Stimulated activated CD4-positive, alpha-beta T cell treated with anti-CD3 and anti-CD28 coated beads, Interleukin-1b, Interleukin-23, amount 100 ng/mL, for 48 hours (primary cell): ENCODE measurements at places on chromosomes 11 and 22.

DNA sequence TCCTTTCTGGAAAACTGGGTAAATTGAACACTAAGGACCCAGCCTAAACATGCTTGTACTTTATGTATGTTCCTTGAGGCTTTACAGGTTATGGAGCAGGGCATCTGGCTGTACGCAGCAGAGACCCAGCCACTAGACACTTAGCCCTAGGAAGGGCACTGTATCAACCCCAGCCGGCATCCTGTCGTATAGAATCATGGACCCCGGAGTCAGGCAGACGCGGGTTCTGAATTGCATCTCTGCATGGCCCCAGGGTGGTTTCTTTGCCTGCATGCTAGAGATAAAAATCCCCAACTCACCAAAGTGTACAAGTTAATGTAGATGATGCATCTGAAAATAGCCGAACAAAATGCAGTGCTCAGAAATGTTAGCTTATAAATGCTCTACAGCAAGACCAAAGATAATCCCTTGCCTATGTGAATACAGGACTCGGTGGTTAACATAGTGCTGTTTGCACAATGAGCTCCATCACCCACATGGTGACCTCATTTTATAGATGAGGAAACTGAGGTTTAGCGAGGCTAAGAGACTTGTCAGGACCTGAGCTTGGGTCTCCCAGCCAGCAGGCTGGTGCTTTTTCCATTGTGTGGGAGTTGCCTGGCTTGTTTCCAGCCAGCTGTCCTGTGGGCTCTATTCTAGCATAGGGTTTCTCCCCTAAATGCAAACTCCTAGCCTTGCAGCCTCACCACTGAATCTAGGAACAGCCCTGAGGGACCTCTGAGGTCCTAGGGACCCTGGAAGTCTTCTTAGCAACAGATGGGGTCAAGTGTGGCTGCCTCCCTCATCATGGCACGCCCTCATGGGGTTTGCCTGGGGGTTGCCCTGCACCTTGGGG, 7.3 kb downstream of the CD6 start:
- DNase-seq: peak; percentile 84

DNA sequence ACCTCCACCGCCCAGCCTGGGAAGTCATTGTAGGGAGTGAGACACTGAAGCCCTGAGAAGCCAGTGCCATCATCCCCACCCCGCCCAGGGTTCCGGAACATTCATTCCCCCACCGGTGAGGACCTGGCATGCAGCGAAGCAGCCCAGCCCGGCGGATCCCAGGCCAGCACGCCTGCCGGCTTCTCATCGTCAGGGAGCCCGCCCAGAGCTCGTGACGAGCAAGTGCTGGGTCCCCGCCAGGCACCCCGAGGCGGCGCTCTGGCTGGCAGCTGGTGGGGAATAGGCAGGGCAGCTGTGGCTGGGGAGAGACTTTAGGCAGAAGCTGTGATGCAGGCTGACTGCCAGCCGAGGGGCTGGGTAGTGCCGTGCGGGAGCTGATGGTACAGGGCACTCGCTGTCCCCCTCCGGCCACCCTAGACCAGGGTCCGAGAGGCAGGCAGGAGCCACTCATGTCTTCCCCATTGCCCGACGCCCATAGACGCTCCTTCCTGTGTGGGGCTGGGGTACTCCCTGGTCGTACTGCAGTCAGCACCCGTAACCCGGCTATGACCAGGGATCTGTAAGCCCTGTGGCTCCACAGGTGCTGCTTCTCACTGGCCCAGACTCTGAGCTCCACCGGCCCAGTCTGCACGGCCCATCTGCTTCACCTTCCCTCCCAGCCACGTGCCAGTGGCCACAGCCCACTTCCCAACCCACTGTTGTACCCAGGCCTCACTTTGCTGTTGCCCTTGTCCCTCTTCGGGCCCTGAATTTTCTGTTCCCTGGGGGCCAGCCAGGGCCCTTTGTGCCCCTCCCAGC, 24.5 kb upstream of the CABP7 start:
- no peak for DNase-seq

- no peak for DNase-seq
Observed at GRCh38 chr22:49727191-49727880, 100.3 kb downstream of the BRD1 start.

GRCh38 chr22:28674121-28674563, 5.5 kb downstream of the TTC28 start:
- DNase-seq: peak; percentile 7

DNA sequence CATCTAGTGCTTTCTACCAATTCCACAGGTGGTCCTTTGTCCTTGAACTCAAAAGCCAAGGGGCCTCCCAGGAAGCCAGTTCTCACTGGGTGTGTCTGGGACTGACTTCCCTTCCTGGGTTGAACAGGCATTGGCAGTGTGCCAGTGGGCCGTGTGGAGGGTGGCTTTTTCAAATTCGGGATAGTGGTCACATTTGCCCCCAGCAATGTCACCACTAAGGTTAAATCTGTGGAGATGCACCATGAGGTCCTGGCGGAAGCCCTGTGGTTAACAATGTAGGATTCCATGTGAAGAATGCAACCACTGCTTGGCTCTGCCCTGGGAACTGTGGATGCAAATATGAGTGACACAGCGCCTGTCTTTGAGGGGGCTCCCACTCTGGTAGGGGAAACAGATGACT, 53.2 kb upstream of the MTNR1B start:
- no peak for DNase-seq

DNA sequence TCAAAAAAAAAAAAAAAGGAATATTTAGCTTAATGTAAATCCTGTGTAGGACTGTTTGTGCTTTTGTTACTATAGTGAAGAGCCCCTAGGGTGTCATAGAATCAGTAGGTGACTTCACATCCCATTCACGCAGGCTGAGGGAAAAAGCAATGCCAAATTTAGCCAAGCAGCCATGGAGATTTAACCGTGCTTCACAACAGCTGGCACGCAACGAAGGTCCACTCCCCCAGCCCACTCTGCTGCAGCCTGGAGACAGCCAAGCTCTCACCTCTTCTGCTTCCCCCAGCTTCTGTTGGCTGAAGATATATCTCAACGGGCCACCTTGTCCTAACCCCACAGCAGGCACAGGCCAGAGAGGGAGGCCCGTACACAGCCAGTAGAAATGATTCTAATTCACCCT, 78.8 kb upstream of the BID start:
- no peak for DNase-seq

DNA sequence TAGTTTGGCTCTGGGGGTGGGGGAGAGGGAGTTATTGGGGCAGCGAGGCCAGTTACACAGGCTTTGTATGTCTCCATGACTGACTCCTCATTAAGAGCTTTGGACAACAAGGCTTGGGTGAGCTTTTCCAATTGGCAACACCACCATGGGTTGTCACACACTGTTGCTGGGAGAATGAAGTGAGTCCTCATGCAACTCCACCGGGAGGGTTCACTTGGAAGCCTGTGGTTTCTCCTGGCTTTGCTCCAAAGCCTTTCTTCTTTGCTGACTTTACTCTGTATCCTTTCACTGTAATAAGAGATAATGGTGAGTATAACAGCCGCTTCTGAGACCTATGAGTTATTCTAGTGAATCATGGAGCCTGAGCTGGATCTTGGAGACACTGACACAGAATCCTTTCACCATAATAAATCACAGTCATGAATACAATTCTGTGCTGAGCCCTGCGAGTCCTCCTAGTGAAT, 24.9 kb downstream of the EIF3F start:
- no peak for DNase-seq

DNA sequence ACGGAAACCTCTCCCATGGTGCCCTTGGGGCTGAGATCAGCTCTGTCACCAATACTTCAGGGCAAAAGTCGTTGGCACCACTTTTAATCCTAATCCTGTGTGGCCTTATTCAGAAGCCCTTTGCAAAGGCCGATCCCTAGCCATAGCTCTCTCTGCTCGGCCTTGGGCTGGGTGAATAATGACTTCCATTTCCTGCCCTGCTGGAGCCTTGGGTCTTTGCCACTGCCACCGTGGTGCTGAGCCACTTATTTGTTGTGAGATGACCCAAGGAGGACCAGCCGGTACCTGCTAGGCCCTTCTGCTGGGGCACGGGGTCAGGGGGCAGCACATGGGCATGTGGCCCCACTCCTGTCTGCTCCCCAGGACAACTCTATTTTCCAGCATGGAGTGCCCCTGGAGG, 188.2 kb downstream of the ST3GAL4 start:
- no peak for DNase-seq

DNA sequence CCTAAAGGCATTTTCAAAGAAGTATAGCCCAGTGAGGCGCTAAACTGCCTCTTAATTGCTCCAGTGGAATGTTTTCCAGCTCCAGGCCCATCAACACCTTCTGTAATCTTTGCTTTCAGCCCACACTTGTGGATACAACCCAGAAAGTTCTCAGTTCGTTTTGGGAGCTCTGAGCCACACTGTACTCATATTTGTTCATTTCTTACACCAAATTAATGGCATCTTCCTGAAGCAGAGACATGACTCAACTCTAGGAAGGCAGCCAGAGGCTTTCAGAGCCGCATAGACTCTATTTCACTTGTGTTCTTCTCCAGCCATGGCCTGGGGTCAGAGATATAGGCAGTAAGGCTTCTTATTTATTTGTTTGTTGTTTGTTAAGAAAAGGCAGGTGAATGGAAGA, 175.5 kb upstream of the NCAM1 start:
- DNase-seq: no peak

DNA sequence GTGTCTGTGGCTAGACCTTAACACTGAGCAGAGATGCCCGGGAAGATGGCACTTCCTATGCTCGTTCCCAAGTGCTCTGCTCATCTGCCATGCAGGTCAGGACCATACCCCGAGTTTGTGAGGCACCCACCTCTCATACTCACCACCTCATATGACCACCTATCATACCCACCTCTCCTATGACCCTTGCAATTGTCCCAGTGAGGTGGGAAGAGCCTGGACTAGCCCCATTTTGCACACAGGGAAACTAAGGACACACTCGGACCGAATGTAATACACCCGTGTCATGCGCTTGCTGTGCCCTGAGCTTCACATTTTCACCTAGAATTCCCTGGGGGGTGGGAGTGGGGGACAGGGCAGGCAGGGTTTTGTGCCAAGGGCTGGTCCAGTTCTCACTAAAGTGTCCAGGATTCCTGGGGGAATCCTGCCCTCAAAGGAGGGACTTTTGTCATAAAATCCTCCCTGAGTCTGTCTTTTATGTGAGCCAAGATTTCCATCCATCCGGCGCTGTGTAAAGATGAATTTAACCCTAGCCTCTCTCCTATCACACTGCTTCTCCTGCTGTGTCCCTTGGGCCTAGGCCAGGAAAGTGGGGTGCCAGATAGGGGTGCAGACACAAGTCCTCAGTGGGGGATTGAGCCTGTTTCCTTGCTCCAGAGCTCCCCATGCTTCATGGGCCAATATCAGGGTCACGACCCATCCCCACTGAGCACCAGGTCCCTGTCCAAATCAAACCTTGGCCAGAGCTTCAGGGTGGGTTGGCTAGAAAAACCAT, 20.0 kb downstream of the TPBGL start:
- DNase-seq: no peak

GRCh38 chr11:83725269-83725560, 439.0 kb upstream of the CCDC90B start:
- DNase-seq: no peak

DNA sequence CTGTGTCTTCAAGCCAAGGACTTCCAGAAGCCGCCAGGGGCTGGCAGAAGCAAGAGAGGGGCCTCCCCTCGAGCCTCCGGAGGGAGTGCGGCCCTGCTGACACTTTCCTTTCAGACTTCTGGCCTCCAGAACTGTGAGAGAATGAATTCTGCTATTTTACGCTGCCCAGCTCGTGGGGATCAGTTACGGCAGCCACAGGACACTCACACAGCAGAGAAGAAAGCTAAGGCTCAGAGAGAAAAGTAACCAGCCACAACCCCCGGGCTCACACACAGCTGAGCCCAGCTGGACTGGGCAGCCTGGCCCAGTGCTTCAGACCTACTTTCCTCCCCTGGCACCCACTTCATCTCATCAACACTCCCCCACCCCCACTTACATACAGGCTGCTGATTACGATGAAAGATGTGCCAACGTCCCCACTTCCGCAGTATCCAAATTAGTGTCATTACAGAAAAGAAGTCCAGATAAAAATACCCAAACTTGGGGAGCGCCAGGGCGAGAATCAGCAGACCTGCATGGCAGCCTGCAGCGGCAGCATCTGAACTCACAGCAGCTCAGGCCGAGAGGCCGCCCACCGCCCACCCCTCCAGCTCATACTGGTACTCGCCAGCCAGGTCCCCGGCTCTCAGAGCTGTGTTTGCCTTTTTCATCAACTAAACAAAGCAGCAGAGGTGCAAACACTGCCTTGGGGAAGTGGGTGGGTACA, 15.3 kb downstream of the PHF21B start:
- no peak for DNase-seq

DNA sequence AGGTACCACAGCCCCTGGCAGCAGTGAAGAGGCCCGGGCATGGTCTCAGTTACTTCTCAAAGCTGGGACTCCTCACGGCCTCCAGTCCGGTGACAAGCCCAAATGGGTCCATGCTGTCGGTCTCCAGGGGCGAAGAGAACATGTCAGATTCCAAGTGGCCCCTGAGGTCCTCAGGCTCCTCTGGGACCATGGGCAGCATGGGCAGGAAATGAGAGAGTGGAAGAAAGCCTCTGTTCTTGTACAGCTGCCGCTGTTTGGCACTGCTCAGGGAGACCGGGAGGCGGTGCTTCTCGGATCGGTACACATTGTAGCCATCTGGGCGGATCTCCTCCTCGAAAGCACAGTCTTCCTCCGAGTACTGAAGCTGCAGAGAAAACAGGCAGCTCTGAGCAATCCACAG, 4.6 kb downstream of the FGF19 start:
- no peak for DNase-seq

GRCh38 chr11:19253817-19254216, 13.1 kb upstream of the E2F8 start:
- DNase-seq: no peak

DNA sequence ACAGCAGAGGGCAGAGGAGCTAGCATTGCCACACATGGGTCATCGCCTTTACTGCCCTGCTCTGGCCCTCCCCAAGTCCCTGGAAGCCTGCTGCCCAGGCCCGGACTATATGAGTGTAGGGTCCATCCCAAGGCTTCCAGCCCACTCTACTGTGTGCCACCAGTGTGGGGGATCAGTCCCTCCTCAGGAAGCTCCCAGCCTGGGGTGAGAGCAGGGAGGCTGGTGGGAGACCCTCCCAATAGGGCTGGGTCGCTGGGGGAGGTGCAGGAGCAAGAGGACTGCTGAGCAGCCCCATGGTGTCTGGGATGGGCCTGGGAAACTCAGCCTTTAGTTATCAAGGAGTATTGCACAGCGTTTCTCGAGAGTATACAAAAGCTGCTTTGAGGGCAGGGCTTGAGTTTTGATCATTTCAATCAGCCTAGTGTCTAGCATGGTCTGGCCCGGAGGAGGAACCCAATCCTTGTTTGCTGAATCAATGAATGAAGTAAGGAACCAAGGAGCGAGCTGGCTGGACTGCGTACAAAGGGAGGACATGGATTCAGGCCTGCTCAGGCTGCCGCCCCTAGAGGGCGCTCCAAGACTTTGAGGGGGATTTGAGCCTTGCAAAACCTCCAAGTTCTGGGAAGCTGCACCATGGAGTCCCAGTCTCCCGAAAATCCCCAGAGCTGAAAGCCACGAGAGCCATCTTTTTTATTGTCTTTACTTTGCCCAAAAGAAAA, 89.0 kb upstream of the PARVA start:
- peak; percentile 43 for DNase-seq

DNA sequence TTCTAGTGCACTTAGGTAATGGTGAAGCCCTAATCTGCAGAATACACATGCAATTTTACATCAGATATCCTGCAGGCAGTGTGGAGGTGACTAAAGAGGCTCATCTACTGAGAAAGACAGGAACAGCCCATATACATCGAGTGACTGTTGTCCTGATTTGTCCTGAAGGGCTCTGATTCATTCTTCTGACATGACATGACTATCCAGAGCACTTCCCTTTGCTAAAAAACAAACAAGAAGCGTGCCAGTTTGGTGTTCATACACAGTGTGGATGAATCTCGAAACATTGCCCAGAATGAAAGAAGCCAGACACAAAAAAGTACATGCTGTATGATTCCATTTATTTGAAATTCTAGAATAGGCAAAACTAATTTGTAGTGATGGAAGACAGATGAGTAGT, 48.0 kb upstream of the AMPD3 start:
- no peak for DNase-seq
